ENCODE measurements at places on chromosomes 6 and 20.

- H3K36me3 ChIP-seq = no peaks in the 10 kb centered on the region
- no peak overlapping the region for H3K4me3 ChIP-seq
- H3K27me3 ChIP-seq = no peaks in the 10 kb centered on the region
- no peak overlapping the region for H3K27ac ChIP-seq
Measured at GRCh38 chr20:8874437-8874836, 194.4 kb upstream of the PLCB4 start.

- H3K27me3 ChIP-seq = no peaks in the 10 kb centered on the region
- peak overlapping the region; percentile 92 for H3K27ac ChIP-seq
- DNase-seq = peak; percentile 55
- peaks cover 95% of the 10 kb centered on the region for H3K4me1 ChIP-seq
- peak overlapping the region; percentile 74 for H3K4me3 ChIP-seq
Measured at GRCh38 chr6:33316603-33317418, 733 bp downstream of the ZBTB22 start.

DNA sequence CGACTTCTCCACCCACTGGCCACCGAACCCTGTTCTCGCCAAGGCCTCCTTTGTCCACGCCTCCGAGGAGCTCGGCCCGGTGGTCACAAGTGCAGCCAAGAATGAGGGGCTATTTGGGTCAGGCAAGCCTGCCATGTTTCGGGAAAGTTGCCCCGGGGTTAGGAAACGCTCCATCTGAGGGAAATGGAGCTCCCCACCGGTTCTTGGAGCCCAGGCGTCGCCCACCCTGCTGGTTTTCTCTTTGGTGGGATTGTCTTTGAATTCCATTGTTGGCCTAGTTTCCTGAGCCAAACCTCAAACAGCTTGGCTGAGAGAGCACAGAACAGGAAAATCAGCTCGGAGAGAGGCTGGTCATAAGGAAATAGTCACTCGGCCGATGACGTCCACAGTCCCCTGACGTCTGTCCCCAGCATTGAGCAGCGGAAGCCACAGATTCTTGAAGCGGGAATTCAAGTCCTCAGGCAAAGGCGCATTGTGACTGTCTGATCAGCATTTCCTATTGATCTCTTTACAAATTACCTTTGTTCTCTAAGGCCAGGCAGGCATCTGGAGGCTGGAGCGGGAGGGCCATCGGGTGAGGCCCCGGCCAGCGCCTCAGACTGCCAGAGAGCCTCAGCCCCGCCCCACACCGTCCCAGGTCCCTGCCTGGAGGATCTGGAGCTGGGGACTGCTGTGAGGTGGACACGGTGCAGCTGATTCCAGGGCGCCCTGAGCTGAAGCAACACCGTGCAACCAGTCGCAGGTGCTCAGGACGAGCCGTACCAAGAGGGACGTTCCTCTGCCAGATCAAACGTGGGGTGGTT lies 138.6 kb downstream of the DLL1 start:
- peaks cover 43% of the 10 kb centered on the region for H3K4me1 ChIP-seq
- peak overlapping the region; percentile 28 for H3K4me3 ChIP-seq
- H3K27me3 ChIP-seq = peaks cover 4% of the 10 kb centered on the region
- peak overlapping the region; percentile 83 for H3K27ac ChIP-seq
- no peaks in the 10 kb centered on the region for H3K36me3 ChIP-seq

DNA sequence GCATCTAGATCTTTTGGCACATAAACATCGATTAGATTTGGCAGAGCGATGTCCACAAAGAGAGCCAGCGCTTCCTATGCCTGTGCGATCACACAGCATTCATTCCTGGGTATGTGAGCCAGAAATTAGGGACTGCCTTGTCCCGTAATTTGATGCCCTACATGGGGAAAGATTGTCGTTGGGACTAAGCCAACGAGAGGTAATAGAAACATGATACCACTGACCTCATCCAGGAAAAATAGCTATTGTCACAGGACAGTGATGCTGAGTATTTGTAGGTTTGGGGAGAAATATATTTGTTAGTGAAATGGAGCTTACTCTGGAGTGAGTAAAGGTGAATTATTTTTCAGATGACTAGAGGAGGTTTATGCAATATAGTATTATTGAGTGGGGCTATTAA lies 154.0 kb downstream of the TSHZ2 start:
- H3K4me1 ChIP-seq = peaks cover 3% of the 10 kb centered on the region
- H3K27ac ChIP-seq = no peak overlapping the region
- no peaks in the 10 kb centered on the region for H3K36me3 ChIP-seq
- H3K4me3 ChIP-seq = no peak overlapping the region

DNA sequence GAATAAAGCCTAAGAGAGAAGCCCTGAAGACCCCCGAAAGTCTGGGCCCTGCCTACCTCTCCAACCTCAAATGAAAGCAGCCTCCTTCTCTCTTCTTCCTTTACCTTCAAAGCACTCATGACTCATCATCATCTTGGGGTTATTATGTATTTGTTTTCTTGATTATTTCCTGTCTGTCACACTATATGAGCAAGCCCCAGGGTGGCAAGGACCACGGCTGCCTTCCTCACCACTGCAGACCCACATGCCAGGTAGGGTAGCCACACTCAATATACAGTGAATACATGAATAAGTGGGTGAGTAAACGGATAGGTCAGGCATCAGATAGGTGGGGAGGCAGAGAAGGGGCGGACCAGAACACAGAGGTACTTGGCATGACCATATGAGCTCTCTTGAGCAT lies 8.8 kb downstream of the WFDC3 start:
- no peak overlapping the region for H3K4me3 ChIP-seq
- H3K27me3 ChIP-seq = no peaks in the 10 kb centered on the region
- H3K4me1 ChIP-seq = peaks cover 14% of the 10 kb centered on the region
- no peaks in the 10 kb centered on the region for H3K36me3 ChIP-seq
- DNase-seq = no peak

- no peak overlapping the region for H3K4me3 ChIP-seq
- peak; percentile 72 for DNase-seq
- H3K27ac ChIP-seq = peak overlapping the region; percentile 90
- peaks cover 94% of the 10 kb centered on the region for H3K4me1 ChIP-seq
- H3K36me3 ChIP-seq = peaks cover 63% of the 10 kb centered on the region
Measured at GRCh38 chr20:25220810-25221591, 25.5 kb downstream of the ENTPD6 start.

GRCh38 chr6:89575562-89575960 lies 63.0 kb downstream of the LYRM2 start:
- no peak overlapping the region for H3K27ac ChIP-seq
- no peak overlapping the region for H3K4me3 ChIP-seq
- no peaks in the 10 kb centered on the region for H3K27me3 ChIP-seq
- H3K4me1 ChIP-seq = no peaks in the 10 kb centered on the region
- DNase-seq = no peak

DNA sequence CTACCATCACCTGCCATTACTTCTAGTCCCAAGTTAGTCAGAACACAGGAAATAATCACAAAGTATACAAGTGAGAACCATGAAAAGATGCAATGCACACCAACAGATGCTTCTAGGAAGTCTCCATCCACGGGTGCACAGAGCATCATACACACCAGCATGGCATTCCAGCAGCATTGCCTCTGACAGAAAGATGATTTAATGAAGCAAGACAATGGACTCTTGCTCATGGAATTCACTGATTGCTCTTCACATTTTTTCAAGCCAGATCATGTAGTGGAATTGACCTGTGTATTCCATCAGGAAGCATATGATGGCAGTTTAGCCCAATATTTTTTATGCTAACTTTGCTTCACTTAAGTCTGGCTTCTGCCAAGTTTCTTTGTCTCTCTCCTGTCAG lies 406.3 kb upstream of the RGS17 start:
- H3K36me3 ChIP-seq = no peaks in the 10 kb centered on the region
- no peak for DNase-seq
- H3K27me3 ChIP-seq = no peaks in the 10 kb centered on the region
- no peaks in the 10 kb centered on the region for H3K4me1 ChIP-seq

DNA sequence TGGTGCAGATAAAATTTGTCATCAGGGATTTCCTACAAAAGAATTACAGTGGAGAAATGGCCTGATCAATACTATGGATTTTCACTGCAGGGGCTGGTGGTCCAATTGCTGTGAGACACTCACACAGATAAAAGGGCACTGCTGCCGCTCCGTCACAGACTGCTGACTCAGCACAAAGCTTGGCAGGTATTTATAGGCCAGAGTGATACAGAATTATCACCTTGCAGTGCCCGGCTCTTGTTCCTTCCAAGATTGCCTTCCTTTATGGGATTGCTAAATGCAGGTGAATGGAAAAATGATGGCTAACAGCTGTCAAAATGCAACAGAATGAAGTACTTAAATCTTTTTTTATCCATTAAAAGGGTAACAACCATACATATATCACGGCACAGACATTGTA lies 247.8 kb upstream of the ZFP64 start:
- no peaks in the 10 kb centered on the region for H3K4me1 ChIP-seq
- peaks cover 29% of the 10 kb centered on the region for H3K27me3 ChIP-seq
- DNase-seq = no peak
- H3K4me3 ChIP-seq = no peak overlapping the region
- H3K36me3 ChIP-seq = no peaks in the 10 kb centered on the region

DNA sequence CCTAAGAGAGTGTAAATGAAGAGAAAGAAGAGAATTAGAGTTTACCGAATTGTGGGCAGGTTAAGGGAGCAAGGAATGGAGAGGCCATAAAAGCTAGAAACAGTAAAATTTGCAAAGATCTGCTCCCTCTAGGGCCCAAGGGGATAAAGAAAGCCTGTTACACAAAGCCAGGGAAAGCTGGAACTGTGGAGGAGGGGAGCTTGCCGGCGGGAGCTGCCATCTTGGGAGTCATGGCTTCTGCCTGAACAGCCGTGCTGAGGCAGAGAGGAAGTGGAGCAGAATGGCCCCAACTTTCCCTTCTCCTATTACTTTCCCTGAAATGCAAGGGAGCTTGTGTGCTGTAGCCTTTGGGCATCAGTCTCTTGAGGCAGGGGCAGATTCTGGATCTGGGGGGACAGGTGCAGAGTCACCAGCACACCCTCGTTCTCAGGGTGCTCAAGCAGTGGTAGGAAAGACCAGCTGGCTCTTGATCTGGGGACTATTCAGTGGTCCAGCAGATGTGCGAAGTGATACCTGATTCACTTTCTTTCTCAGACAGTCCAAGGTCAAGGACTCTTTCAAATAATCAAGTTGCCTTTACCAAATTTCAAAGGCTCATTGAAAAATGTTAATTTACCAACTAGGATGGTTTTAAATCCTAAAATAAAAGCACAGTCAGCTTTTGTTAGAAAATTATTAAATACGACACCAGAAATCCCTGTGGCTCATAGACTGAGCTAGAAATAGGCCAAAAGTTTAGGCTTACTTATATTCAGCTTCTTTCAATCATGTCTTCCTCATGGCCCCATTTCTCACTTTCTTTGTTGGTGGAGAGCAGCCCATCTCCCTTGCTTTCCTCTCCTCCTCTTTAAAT lies 25.7 kb downstream of the LAMA4 start:
- no peak overlapping the region for H3K4me3 ChIP-seq
- H3K27me3 ChIP-seq = no peaks in the 10 kb centered on the region
- DNase-seq = no peak
- H3K27ac ChIP-seq = peak overlapping the region; percentile 89

DNA sequence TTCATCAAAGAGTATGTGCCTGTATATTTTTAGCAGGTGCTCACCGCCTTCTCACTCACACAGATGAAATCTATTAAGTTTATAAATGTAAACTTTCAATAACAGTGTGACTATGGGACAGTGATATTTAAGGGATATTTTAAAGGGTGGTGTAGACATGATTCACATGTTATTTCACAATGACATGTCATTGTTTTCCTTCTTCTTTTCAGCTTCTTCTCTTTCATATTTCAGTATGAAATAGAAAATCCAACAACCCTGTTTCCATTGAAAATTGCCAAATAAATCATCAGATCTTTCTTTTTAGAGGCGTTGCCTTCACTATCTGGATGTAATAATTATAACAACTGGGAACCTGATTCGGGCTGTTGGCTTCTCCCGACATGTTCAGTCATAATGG lies 54.8 kb downstream of the PFDN4 start:
- no peaks in the 10 kb centered on the region for H3K27me3 ChIP-seq
- DNase-seq = no peak
- H3K4me3 ChIP-seq = no peak overlapping the region
- H3K36me3 ChIP-seq = no peaks in the 10 kb centered on the region
- no peaks in the 10 kb centered on the region for H3K4me1 ChIP-seq

- H3K27ac ChIP-seq = no peak overlapping the region
- H3K27me3 ChIP-seq = no peaks in the 10 kb centered on the region
- peaks cover 8% of the 10 kb centered on the region for H3K4me1 ChIP-seq
- no peaks in the 10 kb centered on the region for H3K36me3 ChIP-seq
- no peak overlapping the region for H3K4me3 ChIP-seq
Measured at GRCh38 chr6:36934901-36935300, 19.6 kb upstream of the PI16 start.

DNA sequence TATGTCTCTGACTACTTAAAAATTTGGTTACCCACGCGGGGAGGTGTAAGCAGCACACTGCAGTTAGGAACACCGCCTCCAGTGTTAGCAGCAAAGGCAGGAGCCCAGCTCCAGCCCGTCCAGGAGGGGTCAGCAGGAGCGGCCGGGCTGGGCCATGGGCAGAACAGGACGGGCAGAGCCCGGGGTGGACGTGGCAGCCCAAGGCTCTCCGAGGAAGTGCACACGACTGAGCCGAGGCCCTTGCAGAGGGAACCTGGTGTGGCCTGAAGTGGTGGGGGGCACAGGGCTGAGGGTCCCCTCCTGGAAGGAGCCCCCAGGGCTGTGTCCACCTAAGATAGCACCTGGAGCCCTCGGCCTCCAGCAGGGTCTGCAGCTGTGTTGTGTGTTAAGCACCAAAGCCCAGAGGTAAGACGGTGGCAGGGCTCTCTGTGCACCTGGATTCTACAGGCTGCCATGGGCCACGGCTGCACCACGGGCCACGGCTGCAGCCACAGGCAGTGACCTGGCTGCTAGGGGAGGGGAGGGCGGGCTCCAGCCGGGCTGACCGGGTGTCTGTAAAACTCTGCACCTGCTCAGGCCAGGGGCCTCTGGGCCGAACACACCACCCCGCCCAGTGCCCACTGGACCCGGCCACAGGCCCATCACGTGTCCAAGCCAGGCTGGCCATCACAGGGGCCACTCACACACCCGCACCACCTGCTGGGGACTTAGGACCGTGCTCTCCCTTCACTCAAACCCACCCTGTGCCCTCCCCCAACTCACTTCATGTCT lies 6.6 kb downstream of the SLC2A4RG start:
- no peaks in the 10 kb centered on the region for H3K27me3 ChIP-seq
- H3K4me1 ChIP-seq = peaks cover 28% of the 10 kb centered on the region
- H3K4me3 ChIP-seq = no peak overlapping the region

- H3K27me3 ChIP-seq = no peaks in the 10 kb centered on the region
- DNase-seq = no peak
- no peak overlapping the region for H3K4me3 ChIP-seq
- no peaks in the 10 kb centered on the region for H3K4me1 ChIP-seq
- H3K36me3 ChIP-seq = no peaks in the 10 kb centered on the region
Measured at GRCh38 chr6:116450769-116451740, 10.1 kb upstream of the CALHM6 start.

- H3K4me1 ChIP-seq = no peaks in the 10 kb centered on the region
- no peaks in the 10 kb centered on the region for H3K36me3 ChIP-seq
Measured at GRCh38 chr6:37731888-37732287, 34.2 kb upstream of the MDGA1 start.

- H3K4me1 ChIP-seq = peaks cover 31% of the 10 kb centered on the region
- no peaks in the 10 kb centered on the region for H3K27me3 ChIP-seq
- H3K27ac ChIP-seq = peak overlapping the region; percentile 59
- H3K36me3 ChIP-seq = no peaks in the 10 kb centered on the region
- no peak for DNase-seq
- no peak overlapping the region for H3K4me3 ChIP-seq
Measured at GRCh38 chr20:59819496-59820203, 113.8 kb downstream of the SYCP2 start.

Data from left ventricle myocardium inferior (tissue), 1 donor.